ENCODE measurements at places on chromosomes 3 and 15.

DNA sequence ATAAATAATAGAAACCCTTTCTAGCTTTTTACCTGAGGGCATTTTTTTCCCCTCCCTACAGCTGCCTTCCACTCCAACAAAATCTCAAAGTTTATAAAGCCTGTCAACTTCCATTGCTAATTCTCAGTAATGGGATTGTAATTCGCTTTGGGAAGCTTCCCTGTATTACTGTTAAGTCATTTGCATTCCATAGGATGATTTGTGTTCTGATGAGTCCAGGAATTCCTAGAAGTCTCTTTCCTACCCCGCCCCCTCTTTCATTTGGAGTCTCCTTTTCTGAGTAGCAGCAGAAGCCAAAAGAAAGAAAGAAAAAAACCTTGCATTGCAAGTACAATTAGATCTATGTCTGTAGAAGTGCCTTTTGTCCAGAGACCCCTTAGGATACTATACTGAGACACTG is 1033.3 kb downstream of the IGSF11 start:
- no peak for DNase-seq

DNA sequence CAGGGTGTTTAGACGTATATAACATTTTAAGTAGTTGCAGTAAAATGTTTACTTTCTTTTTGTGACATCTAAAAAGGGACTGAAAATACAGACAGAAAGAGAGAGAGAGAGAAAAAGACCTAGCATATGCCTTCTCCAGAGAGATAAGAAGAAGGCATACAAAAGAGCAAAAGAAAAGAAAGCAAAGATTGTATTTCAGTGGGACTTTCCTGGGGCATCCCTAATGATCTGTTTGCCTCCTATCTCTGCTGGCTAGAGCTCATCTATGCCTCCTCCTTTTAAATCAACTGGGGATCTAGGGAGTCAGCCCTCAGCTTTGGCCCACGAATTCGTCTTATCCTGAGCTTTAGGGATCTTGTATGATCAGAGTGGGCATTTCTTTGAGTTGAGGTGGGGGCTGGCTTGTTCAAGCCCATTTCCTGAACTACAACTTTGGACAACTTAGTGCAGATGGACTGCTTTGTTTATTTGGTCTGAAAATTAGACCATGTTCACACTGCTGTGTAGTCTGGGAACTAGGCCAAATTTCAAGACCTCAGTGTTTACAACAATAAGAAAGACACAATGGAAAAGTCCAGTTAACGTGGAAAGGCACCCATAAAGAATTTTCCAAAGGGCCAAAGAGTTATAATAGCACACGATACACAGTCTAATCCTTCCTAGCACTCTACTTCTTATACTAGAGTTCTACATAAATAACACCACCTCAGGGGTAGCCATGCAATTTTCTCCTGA is 61.0 kb downstream of the ATP8B4 start:
- no peak for DNase-seq

- DNase-seq: no peak
Measured at GRCh38 chr15:88752951-88753350, 50.3 kb upstream of the ACAN start.

DNA sequence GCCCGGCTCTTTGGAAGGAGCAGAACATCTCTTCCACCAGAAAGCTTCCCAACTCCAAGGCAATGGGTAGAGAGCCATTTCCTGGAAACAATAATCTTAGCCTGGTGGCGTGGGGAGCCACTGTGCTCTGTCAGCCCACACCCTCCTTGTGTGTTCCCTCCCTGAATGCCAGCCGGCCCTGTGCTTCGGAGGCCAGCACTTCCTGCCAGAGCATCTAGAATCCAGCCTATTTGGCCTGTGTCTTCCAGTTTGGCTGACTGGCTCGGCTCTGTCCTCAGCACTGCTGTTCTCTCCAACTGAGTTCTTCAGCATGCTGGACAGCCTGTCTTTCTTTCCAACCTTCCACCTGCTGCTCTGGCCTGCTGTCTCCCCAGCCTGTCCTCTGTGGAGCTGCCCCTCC is 349.3 kb downstream of the MFSD1 start:
- no peak for DNase-seq

GRCh38 chr3:71153713-71154112 is 429.8 kb downstream of the FOXP1 start:
- DNase-seq: no peak

DNA sequence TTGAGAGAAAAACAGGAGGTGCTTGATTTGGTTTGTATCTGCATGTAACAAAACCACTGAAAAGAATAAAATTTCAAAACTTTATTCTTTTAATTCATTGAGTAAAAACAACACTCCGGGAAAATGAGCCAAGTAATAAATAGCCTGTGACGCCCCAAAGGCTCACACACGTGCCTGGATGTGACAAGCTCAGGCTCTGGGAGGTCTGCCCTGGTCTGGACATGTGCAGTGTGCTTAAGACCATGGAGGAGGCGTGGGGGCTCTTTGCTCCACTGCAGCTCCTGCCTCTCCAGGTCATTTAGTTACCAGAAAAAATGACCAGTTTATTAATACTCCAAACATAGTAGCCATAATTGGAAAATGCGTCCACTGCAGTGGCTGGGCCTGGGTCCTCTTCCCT is 8.6 kb upstream of the NME9 start:
- no peak for DNase-seq

- DNase-seq: peak; percentile 99
Measured at GRCh38 chr3:128680603-128681368, 30.2 kb upstream of the RPN1 start.

DNA sequence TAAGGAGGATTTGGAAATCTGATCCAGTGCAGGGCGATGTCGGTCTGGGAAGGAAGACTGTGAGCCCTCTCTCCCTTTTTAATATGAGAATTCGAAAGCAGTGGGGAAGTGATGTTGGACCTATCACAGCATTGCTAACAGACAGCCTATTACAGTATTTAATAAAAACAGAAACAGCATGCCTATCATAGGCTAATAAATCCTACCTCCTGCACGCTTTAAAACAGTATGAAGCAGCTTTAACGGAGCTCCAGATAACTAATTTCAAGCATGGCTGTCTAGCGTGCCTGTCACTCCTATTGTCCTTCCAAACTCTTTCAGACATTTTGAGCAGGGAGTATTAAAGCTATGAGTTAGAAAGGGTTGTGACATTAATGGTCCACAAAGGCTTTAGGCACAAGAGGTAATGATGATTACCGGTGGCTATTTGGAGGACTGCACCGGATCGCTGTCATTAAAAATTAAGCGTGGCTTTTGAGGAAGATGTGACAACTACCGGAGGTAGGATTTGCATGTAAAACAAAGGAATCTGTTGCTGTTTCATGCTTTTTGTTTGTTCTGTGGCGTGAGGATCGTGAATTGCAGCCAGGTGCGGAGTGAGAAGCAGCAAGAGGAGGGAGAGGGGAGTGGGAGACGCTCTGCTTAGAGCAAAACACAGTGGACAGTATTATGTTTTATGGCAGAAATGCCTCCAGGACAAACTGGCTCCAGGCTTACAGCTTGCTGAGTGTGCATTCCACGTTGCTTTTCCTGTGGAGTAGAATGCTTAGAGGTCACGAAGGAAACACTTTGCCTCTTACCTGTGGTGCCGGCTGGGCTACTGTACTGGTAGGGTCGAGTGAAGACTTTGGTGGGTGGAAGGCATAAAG is at the start of gene KCNMB2:
Gene KCNMB2 (plus strand): TSS at position 226 of the 869 bp plus-strand sequence.
- peak; percentile 92 for DNase-seq

DNA sequence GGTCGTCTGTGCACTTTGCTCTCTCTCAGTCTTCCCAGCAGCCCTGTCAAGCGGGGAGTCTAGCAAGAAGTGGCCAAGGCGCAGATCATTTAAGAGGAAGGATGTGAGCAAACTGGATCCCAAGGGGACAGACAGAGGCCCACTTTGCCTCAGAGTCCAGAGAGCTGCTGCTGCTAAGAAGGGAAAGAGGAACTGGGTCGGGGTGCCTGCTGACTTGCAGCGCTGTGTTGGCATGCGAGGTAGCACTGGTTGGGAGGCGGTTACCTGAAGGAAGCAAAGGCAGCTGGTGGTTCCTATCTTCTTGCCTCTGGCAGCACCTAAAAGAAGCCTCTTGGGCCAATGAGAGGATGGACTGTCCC is 28.1 kb downstream of the SMAD3 start:
- DNase-seq: no peak

DNA sequence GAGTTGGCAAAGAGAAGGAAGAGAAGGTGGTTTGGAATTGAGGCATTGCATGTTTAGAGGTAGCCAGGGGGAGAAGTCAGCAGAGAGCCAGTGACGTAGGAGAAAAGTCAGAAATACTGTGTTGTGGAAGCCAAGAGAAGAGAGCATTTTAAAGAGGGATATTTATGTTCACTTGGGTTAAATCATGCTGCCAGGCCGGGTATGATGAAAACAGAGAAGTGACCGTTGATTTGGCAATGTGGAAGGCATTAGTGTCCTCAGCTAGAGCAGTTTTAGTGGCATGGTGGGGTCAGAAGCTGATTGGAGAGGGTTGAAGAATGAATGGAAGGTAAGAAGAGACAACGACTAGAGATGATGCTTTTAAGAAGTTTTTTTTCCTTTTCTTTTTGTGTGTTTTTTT is 24.5 kb downstream of the RASA2 start:
- DNase-seq: no peak

DNA sequence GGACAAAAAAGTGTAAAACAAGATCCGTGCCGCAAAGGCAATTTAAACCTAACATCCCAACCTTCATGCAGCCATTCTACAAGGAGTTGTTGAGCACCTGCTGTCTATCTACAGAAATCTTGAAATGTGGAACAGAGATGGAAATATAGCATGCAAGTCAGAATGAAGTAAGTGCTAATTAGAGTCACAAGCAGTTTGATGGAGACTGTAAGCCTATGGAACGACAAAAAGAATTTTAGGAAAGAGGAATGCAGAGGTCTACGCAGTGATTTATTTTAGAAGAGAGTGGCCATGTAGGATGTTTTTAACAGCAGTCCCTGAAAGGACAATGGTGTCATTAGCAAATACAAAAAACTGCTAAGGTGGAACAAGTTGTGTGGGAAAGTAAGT is 851 bp upstream of the DCBLD2 start:
- DNase-seq: no peak

All from muscle of back (tissue), 13 donors.